ENCODE measurements at places on chromosomes 16 and 17.
A peak's percentile ranks its signal among the peaks of the same experiment; 100 is the strongest.

- DNase-seq, result no peak
Measured at GRCh38 chr16:85582229-85582991, 30.7 kb upstream of the GSE1 start.

DNA sequence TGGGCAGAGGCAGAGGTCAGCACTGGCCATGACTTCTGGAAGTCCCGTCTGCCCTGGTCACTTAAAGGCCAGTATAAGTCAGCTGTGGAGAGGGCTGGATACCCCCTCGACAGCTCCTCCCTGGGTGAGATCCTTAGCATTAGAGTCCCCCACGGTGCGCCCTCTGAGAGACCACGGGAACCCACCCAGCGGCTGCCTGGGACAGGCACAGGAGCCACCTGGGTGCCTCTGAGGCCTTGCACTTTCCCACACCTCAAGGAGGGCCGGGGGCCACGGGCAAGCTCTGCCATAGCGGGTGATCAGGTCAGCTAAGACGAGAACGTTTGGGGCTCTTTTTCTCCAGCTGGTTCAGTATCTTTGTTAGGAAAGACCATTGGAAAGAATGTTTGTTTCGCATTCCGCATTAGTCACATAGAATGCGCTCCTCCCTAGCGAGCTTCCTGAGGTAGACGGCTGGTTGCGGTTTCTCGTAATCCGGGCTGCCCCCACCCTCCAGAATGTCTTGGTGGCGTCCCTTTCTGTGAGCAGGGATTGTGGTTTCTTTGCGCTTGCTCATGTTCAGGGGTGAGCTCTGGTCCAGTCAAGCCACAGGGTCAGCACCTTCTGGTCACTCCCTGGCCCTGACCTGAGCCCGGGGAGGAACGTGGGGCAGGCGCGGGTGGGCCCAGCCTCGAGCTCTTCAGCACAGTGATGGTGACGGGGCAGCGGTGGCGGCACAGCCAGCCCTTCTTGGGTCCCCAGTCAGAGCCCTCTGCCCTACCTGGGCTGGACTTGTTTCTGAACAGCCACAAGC is 25.2 kb downstream of the NME3 start:
- no peak for DNase-seq

- no peak for DNase-seq
Measured at GRCh38 chr17:47701608-47702007, 7.6 kb downstream of the TBKBP1 start.

DNA sequence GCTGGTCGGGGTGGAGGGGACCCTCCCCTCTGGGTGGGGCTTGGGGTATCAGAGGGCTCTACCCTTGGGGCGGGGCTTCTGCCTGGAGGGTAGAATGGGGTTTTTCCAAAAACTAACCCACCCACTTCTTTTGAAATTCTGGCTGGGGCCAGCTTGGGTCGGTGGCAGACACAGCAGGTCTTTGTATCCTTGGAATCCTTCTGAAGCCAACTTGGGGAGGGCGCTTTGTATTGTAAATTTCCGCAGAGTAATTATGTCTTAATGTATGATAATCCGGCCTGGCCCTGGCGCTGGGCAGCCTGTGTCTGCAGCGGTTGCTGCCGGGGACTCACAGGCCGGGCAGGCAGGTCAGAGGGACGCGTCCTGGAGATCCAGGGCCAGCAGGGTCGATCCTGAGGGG is 33.9 kb upstream of the GSE1 start:
- DNase-seq, result no peak

DNA sequence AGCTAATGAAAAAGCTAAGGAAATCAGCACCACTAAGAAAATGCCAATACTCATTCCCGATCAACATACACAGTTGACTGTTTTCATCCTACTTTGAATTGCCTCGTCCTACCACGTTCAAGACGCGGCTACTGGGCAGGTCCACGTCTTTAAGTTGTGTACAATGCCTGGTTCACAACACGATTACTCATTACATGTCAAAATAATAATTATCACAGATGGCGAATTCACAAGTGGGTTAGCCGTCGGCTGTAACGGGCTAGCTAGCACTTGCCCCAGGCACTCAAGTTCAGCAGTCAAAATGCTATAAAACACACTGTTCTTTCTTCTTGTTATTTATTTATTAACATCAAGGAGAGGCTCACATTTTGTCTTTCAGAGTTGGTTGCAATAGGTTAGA is 124.2 kb downstream of the ZFHX3 start:
- no peak for DNase-seq

- DNase-seq, result no peak
Measured at GRCh38 chr17:57292091-57292490, 35.8 kb downstream of the MSI2 start.

- peak; percentile 90 for DNase-seq
Measured at GRCh38 chr16:57757326-57757786, 21.8 kb downstream of the KATNB1 start.

- no peak for DNase-seq
Measured at GRCh38 chr16:17404941-17405689, 65.6 kb downstream of the XYLT1 start.

DNA sequence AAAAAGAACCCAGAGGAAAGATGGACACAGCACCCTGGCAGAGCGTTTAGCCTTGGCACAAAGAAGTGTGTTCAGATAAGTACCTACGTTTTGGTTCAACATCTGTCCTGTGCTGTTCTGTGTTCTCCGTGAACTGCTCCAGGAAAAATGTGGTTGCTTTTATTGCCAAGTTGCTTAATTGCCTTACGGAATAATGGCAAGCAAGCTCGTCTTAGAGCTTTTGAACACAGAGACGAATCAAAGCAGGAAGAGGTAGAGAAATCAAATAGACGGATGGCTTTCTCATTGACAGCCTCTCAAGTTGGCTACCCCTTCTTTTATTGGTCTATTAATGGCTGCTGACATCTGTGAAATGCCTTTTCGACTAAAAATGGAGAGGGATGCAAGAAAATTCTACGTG is 911.1 kb upstream of the EEF2KMT start:
- no peak for DNase-seq

DNA sequence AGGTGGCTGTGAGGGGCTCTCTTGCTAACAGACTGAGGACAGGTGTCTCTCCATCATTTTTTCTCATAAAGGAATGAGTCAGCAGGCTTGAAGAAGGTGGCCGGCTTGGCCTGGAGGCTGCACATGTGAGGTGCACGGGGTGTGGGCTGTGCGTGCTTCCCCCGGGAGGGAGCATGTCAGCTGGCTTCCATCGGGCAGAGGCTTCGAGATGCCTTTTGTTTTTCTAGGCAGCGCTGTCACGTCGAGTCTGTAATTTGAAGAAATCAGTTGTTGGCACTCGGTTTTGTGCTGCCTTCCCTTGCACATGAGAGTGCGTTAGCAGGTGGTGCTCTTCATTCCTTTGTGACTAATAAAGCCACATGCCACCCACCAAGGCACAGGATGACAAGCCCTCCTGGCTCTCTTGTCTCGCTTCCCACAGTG is 89.7 kb downstream of the NPIPB11 start:
- no peak for DNase-seq

GRCh38 chr16:85573696-85574641 is 39.2 kb upstream of the GSE1 start:
- no peak for DNase-seq

- DNase-seq, result peak; percentile 75
Measured at GRCh38 chr17:48131216-48131824, 23.8 kb downstream of the SNX11 start.

DNA sequence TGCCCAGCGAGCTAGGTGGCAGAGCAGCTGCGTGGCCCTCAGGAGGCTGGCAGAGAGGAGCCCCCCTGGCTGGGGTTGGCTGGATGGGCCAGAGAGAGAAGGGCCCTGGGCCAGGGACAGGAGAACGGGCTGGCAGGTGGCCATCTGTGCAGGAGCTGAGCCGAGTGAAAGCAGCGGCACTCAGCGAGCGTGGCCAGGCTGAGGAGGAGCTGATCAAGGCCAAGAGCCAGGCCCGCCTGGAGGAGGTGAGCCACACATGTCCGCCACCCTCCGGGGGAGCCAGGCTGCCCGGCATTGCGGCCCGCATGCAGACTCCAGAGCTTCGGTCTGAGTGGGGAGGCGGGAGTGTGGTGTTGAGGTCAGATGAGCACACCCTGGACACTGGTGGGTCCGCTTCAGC is 2.1 kb upstream of the RAC3 start:
- DNase-seq, result no peak
